ENCODE measurements at places on chromosomes 7 and 10.

GRCh38 chr7:128922496-128923410 lies 12.2 kb upstream of the KCP start:
- DNase-seq = no peak

DNA sequence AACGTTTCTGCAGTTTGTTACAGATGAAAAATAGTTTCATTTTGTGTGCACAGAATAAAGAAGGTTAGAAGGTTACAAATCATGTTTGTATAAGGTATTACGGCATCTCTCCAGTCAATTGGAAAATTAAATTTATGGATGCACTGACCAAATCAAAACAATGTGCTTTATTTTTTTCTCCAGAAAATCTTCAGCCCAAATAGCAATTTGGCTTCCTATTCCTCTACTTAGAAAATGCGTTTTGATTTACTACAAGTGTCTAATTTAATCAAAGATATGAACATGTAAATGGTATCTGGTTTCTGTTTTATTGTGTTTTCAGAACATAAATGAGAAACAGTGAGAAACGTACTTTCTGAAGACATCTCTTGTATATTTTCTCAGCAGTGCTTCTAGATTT lies 63.4 kb downstream of the AGMO start:
- no peak for DNase-seq

GRCh38 chr10:91247360-91248111 lies 27.1 kb downstream of the PCGF5 start:
- DNase-seq = no peak

GRCh38 chr10:119831656-119832055 lies 41.0 kb downstream of the MCMBP start:
- DNase-seq = no peak

- DNase-seq = no peak
These were observed at the start of gene EPHB4 for GRCh38 chr7:100827330-100828226. Gene EPHB4, minus strand, starts transcription at chr7:100827523. Its CDS starts 493 bp downstream, at chr7:100827030.

DNA sequence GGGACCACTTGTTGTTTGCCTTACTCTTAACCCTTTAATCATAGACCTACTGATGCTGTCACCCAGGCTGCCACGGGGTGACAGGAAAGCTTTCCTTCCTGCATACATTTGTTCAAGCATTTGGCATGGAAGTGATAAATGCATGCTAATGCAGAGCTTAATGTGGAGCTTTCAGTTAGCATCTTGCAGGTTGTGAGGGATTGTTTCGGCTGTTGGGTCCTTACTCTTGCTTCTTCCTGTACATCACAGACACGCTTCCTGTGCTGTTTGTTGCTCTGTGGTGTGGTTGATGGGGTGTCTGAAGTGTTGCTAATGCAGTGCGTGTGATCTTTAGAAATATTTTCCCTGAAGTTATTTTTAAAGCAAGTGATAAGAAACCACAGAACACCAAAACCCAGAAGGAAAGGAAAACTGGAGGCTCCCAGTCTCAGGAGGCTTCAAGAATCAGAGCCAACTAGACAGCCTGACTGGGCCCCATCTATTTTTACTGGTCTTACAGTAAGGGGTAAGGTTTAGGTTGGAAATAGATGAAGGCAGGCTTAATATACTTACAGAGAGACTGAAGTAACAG lies 143.1 kb downstream of the CHN2 start:
- DNase-seq = no peak

- DNase-seq = no peak
These were observed 401.2 kb downstream of the RPS24 start for GRCh38 chr10:78434886-78435285.

DNA sequence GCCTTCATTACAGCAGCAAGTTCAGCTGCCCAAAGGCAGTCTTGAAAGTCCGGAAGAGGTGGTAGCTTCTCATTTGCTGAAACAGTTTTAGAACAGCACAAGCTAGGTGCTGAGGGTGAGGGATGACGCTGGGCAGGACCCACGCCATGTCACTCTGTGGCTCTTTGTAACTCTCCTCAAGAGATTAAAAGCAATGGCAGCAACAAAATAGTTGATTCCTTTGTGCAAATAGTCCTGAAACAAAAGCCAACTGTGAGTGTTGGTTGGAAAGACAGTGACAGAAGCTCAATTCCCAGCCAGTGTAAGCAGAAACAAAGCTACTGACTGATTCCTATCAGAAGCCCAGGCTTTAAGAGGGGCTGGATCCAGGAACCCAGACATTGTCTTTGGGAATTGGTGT lies 47.6 kb upstream of the AQP1 start:
- no peak for DNase-seq

DNA sequence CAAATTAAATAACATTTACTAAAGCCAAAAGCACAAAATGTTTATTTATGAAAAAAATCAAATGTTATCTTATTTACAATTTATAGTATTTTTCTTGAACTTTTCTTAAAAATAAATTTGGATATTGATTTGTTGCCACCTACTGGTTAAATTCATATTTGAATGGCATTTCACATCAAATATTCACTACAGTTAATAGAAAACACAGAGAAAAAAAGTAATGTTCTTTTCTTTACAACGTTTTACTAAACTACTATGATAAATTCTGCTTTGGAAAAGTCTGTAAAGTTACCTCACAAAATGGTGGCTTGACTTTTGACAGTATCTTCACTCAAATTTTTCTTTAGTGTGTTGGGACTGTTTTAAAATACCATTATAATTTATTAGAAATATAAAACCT lies 52.7 kb downstream of the SRPK2 start:
- no peak for DNase-seq

- peak; percentile 23 for DNase-seq
These were observed 45.6 kb upstream of the SCIN start for GRCh38 chr7:12524794-12525386.

- DNase-seq = peak; percentile 36
These were observed 30.0 kb downstream of the GPR141 start for GRCh38 chr7:37713613-37714012.

- no peak for DNase-seq
These were observed 879.5 kb downstream of the SORCS1 start for GRCh38 chr10:106284802-106285587.

GRCh38 chr10:824497-824896 lies 107.0 kb downstream of the LARP4B start:
- peak; percentile 75 for DNase-seq

GRCh38 chr7:137990251-137990941 lies 11.5 kb downstream of the CREB3L2 start:
- DNase-seq = no peak

GRCh38 chr10:100982916-100983830 lies 4.1 kb downstream of the MRPL43 start:
- no peak for DNase-seq

GRCh38 chr10:113094114-113094486 lies 144.1 kb downstream of the TCF7L2 start:
- DNase-seq = no peak

- no peak for DNase-seq
These were observed 12.2 kb downstream of the VSIR start for GRCh38 chr10:71761105-71761511.

- no peak for DNase-seq
These were observed 124.3 kb downstream of the SKIDA1 start for GRCh38 chr10:21401196-21401595.

GRCh38 chr7:105524840-105525239 lies 2.8 kb upstream of the PUS7 start:
- no peak for DNase-seq

GRCh38 chr10:10477844-10478243 lies 539.8 kb upstream of the CELF2 start:
- no peak for DNase-seq

GRCh38 chr10:49281461-49281860 lies 17.5 kb upstream of the C10orf71 start:
- DNase-seq = no peak

DNA sequence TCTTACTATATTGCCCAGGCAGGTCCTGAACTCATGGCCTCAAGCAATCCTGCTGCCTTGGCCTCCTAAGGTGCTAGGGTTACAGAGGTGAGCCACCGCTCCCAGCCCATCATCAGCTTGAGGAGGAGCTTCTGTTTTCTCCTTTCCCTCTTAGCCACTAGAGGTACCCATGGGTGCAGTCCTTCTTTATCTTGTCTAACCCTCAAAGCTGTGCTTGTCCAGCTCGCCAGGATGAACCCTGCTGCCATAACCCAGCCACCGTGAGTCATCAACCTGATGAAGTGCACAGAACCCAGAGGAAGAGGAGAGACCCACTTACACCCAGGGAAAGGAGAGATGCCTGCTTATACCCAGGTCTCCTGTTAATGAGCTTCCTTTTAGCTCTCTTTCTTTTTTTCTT lies 133.4 kb downstream of the CUL2 start:
- DNase-seq = no peak

- no peak for DNase-seq
These were observed 104.7 kb upstream of the ARMC3 start for GRCh38 chr10:22823109-22823508.

- DNase-seq = no peak
These were observed 85.3 kb upstream of the NFE2L3 start for GRCh38 chr7:26066736-26067135.

- no peak for DNase-seq
These were observed 545.9 kb downstream of the SORCS1 start for GRCh38 chr10:106618646-106619045.

- no peak for DNase-seq
These were observed 15.5 kb downstream of the ZNF488 start for GRCh38 chr10:47368431-47369180.

- no peak for DNase-seq
These were observed 100.3 kb upstream of the AGBL3 start for GRCh38 chr7:134885967-134886352.

DNA sequence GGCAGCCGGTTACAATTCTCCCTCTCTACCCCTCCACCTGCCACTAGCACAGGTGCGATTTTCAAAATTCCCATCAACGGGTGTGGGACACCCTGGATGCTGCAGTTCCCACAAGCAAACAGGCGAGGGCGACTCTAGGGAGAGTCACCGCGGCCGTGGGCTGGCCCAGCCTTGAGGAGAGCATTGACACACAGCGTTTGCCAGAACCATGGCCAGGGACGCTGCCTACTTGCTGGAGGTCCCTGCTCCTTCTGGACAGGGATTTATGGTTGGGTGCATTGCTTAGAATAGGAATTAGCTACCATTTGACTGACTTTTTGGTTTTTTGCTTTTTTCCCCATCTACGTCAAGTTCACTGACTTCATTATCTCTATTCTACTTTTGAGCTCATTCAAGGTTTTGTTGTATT lies 19.0 kb upstream of the CLDN4 start:
- DNase-seq = no peak

DNA sequence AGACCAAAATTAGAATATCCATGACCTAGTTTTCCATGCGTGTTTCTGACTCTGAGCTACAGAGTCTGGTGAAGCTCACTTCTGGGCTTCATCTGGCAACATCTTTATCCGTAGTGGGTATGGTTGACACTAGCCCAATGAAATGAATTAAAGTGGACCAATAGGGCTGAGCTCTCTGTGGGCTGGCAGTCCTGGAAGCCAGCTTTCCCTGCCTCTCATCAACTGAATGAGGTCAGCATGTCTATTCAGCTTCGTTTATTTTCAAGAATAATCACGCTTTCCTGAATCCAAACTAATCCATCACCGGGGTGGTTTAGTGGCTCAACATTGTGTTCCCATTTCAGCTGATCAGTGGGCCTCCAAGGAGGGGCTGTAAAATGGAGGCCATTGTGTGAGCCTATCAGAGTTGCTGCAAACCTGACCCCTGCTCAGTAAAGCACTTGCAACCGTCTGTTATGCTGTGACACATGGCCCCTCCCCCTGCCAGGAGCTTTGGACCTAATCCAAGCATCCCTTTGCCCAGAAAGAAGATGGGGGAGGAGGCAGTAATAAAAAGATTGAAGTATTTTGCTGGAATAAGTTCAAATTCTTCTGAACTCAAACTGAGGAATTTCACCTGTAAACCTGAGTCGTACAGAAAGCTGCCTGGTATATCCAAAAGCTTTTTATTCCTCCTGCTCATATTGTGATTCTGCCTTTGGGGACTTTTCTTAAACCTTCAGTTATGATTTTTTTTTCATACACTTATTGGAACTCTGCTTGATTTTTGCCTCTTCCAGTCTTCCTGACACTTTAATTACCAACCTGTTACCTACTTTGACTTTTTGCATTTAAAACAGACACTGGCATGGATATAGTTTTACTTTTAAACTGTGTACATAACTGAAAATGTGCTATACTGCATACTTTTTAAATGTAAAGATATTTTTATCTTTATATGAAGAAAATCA lies 35.5 kb downstream of the CAV1 start:
- no peak for DNase-seq

- no peak for DNase-seq
These were observed 904.2 kb upstream of the POT1 start for GRCh38 chr7:125833839-125834238.

GRCh38 chr7:1284743-1285458 lies 52.2 kb downstream of the UNCX start:
- DNase-seq = no peak

- DNase-seq = no peak
These were observed 9.6 kb upstream of the AGMO start for GRCh38 chr7:15571301-15571878.

- DNase-seq = no peak
These were observed 738.8 kb upstream of the POT1 start for GRCh38 chr7:125668321-125668993.

DNA sequence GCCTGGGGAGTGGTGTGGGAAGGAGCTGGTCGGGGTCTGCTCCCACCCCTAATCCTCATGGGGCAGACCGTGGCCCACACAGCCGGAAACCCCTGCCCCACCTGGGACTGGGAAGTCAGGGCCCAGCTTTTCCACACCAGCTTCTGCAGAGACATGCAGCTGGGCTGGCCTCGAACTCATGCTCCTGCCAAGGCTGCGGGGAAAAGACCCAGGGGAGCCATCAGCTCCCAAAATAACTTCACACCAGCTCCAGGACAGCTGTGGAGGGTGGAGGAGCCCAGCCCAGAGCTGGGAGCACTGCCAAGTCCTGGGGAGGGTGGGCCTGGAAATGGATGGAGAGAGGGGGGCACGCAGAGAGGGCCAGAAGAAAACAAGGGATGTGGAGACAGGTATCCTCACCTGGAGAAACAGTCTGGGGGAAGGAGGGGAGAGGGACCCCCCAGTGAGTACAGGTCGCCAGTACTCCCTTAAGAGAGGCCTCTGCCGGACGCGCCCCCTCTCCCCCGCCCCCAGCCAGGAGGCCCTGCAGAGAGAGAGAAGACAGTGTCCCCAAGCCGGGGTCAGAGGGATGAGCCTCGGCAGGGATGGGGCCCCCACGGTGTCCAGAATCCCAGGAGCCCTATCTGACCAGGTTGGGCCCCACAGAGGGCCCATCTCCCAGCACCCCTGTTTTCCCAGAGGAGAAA lies 11.5 kb upstream of the GRIFIN start:
- DNase-seq = no peak

All from LNCaP clone FGC (cell line).